ENCODE measurements at places on chromosomes 13 and 19.

DNA sequence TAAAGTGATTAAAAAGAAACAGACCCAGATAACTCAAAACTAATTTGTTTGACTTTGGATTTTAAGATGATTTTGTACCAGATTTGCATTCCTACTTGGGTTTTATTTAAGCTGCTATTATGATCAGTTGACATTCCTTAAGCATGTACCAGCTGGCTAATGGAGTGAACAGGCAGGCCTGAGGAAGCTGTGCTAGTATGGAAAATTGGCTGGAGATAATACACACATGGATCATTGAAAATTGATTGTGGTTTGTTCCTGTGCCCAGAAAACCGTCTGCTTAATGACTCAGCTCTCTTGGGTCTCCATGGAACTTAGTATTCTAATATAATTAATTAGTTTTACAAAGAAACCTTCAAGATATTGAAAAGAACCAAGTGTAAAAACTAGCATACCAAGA, 22.6 kb downstream of the POLR1D start:
- DNase-seq: no peak

DNA sequence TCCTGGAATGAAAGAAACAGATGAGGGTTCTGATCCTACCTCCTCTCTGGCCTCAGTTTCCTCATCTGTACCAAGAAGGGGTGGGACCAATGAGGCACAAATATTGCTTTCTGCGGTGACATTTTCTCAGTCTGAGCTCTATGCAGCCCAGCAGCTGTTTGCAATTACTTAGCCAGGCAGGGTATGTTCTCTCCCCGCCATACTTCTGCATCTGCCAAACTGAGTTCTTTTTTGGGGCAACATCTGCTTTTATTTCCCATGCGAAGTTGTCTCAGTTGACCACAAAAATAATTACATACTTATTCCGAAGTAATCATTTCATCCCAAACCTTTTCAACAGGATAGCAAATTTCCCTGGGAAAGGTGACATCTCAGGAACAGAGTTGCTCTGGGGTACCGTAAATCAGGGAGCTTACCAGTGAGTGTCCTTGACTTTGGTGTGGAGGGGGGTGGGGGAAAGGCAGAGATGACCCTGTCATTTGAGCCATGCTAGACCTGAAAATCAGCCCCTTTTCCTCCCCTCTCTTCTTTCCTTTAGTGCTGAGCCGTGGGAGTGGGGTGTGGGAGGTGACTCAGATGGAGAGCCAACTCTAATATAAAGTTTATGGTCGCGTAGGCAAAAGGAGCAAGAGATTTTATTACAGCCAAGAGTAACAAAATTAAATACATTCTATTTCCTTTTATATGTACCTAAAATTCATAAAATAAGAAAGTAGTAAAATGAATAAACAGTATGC, 165.7 kb upstream of the KL start:
- no peak for DNase-seq

DNA sequence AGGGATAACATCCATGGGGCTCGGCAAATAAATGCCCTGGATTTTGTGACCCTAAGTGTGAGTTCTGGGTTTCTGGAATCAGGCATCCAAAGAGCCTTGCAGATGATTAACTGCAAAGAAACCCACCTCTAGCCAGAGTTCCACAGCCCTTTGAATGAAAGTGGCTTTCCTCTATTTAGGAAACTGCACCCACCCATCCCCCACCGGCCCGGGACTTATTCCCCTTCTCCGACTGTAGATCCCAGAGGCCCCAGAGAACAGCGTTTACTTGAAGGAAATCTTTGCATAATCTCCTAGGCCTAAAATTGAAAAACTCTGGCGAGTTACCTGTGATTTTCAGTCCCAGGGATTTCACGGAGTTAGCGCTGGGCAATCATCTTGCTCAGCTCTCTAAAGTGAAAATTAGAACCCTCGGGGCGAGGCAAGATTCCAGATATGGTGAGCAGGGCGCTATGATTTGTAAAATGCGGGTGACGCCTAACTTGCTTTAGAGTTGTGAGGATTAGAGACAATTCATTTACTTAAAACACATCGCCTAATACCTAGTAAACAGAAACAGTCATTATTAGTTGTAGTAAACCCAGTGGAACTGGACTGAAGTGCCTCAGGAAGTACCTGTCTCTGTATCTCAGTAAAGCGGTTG, 9.4 kb downstream of the URAD start:
- DNase-seq: no peak

DNA sequence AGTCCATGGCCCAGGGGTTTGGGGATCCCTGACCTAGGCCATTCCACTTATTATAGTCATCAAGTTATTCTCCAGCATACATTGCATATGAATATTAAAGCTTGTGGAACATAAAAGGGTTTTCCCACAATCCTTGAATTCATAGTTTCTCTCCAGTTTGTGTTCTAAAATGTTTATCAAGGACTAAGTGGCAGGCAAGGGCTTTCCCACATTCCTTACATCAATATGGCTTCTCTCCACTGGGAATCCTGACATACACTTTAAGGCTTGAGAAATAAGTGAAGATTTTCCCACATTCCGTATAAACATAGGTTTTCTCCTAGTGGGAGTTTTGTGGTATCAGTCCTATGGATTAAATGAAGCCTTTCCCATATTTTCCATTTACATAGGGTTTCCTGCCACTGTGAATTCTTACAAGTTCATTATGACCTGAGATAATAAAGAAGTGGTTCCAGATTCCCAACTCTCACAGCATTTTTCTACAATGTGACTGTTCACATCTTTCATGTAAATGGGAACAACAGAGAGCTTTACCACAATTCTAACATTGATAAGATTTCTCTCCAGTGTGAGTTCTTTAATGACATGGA, 14.5 kb downstream of the ZNF426 start:
- DNase-seq: no peak

- no peak for DNase-seq
Observed at GRCh38 chr19:6806488-6806887, 34.0 kb downstream of the VAV1 start.

- DNase-seq: no peak
Observed at GRCh38 chr19:16587833-16588823, 15.9 kb upstream of the SLC35E1 start.

GRCh38 chr13:104953588-104953987, 1581.9 kb downstream of the EFNB2 start:
- DNase-seq: no peak

DNA sequence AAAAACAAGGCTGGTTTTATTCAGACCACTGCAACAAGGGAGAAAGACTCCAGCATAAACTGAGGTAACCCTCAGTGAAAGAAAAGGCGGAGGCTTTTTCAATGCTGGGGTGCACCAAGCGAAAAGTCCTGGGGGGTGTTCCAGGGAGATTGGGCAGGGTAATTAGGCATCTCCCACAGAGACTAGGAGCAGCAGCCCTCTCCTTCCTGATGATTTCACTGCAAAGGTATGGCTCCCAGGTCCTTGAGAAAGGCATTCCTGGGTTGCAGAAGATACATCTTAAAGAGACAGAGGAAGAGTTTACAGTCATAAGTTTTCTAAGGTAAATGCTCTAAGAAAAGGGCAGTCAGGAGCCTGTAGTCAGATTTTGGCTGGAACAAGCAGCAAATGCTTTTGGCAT, 412.0 kb downstream of the FOXO1 start:
- DNase-seq: no peak

- DNase-seq: no peak
Observed at GRCh38 chr19:38661996-38662395, 14.5 kb downstream of the ACTN4 start.
